ENCODE measurements at places on chromosomes 6 and 20. TPM values are rescaled to one million over a fixed set of nuclear protein-coding genes. Genes with fewer than 3 reads are reported as not detected.

GGTLC1 gene
- total RNA-seq, result not detected

LST1 gene
- total RNA-seq, result not detected

STMND1 gene
- not detected for total RNA-seq

TP53TG5 gene
- not detected for total RNA-seq

LY6G6D gene
- total RNA-seq, result not detected

LY6G6C gene
- not detected for total RNA-seq

BMP5 gene
- 0.21 TPM for total RNA-seq

COL21A1 gene
- total RNA-seq, result 0.16 TPM

TPD52L1 gene
- 54.5 TPM for total RNA-seq

VPS16 gene
- total RNA-seq, result 39.7 TPM

HACE1 gene
- total RNA-seq, result 9.0 TPM

Measured in SK-MEL-5 (cell line).